ENCODE measurements at places on chromosomes 12 and 14.

GRCh38 chr12:48126953-48127630, 7.9 kb downstream of the PFKM start:
- DNase-seq, result no peak

DNA sequence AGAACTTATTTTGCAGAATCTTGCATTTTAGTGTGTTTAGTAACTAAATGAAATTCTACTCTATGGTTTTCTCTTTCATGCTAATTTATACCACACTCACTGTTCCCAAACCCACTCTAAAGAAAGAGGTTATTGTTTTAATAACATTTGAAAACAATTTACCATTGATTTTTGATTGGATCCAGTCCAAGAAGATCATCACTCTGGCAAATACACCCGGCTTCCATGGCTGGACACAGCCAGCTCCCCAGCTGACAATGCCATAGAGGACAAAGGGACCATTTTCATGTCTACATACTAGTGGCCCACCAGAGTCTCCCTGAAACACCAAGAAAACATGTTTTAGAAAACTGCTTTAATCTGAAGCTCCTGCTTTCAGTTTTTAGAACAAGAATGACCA, 42.4 kb downstream of the OVCH1 start:
- DNase-seq, result no peak

GRCh38 chr14:73783107-73783727, 68.4 kb upstream of the PTGR2 start:
- no peak for DNase-seq

- no peak for DNase-seq
Measured at GRCh38 chr12:79566452-79567174, 124.2 kb downstream of the PAWR start.

All from HCEC 1CT (cell line).